T-helper 1 cell (primary cell): ENCODE measurements at places on chromosomes 2 and 18.
A peak's percentile ranks its signal among the peaks of the same experiment; 100 is the strongest.

DNA sequence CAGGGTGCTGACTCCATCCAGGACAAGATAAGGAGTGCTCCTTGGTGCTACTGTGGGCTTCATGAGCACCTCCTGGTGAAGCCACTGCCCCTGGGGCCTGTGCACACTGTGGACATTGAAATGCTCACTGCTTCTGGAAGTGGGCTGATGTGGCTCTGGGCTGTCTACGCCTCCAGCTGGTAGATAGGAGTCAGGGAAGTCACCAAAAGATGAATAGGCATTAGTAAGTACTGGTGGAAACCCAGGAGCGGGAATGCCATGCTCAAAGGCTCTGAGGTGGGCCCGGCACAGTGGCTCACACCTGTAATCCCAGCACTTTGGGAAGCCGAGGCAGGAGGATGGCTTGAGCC lies 79.2 kb upstream of the MSH2 start:
- no peak for DNase-seq

- DNase-seq, result peak; percentile 76
These were observed 172 bp downstream of the PRKD3 start for GRCh38 chr2:37324536-37324785.

DNA sequence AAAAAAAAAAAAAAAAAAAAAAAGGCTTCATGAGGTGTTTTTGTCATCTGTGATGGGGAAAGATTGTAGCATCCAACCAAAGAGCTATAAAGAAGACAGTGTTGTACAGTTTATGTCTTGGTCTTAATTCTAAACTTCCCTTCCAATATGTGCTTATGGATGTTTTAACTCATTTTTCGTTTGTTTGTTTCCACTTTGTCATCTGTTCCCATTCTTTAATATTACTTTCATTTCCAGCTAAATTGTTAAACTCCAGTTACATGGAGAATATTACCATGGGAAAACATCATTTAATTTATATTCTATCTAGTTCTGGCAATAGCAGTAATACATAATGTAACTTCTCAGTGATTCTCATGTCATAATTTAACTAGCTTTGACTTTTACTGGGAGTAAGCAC lies 344.1 kb upstream of the NRP2 start:
- DNase-seq, result no peak

DNA sequence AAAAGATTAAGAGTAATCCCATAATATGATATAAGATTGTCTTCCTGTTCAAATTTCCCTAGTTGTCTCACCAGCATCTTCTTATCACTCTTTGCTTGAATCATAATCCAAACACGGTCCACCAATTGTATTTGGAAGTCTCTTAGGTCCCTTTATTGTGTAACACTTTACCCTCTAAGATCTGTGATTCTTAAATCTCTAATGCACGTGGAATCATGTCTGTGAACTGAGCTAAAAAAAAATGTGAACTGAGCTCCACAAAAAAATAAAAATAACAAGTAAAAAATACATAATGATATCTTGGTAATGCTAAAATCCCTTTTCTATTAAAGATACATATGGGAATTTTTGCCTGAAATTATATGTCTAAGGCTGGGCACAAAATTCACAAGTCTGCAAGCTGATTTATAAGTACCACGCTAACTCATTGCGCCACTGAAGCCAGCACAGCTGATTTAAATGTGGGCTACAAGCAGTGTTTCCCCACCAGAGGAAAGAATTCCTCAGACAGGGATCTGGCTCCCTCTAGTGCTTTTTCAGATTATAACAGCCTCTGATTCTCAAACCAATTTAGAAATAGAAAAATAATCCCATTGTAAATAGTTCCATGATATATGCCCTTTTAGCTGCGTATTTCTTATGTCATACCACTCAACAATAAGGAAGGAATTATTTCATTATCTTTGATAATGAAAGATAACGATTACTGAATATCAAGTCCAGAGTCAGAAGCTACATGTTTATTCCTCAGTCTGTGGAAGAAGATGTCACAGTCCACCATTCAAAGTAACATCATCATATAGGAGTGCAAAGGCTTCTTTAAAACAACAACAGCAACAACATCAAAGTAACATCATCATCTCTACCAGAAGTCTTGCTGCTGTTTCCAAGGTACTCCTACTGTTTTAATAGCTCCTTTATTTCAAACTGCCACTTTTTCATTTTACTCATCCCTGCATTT lies 22.9 kb downstream of the RBM43 start:
- no peak for DNase-seq

DNA sequence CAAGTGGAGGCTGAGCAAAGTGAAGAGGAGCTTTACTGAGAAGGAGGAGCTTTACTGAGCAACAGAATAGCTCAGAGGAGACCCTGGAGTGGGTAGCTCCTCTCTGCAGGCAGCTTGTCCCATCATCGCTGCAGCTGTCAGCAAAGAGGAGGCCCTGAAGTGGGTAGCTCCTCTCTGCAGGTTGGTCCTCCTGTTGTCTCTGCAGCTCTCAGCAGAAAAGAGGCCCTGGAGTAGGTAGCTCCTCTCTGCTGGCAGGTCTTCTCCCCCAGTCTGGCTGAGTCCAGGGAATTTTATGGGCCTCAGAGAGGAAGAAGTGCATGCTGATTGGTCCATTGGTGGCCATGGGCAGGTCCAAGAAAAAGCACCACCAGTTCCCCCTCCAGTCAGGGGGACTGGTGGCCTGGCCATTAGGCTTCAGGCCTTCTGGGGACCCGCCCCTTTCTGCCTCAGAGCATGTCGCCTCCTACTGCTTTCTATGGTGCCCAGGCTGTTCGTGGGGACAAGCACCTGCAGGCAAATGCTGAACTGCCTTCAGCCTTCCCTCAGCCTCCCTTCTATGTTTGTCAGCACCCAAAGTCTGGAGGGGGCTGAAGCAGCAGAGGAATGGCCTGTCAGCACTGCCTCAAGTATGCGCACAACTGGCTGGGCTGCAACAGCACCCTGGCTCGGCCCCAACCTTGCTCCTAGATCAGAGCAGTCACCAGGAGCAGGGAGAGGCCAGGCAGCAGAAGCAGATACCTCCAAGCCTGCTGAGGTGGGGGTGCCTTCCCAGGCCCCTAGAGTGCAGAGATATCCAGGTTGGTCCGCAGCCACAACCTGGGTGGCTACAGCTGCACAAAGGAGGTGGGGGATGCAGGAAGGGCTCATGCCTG lies 5.9 kb downstream of the ZSCAN30 start:
- DNase-seq, result no peak

- DNase-seq, result no peak
These were observed 87.6 kb downstream of the SEMA4F start for GRCh38 chr2:74741629-74742028.

DNA sequence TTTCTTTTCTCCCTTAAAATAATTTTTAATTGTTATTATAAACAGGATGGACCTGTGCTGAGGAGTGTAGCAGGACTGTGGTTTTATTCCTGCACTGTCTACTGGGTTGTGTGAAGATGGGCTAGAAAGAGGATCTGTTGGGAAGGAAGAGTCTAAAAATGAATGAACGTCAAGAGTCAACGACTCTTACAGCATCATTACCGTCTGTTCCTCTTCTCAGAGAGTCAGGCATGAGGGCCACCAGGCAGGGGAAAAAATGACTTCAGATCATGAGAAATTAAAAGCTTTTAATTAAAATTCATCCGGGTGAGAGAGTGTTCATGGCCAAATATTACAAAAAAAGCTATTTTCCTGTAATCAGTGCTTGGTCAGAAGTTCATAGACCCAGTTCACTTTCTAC lies 32.6 kb downstream of the SRSF7 start:
- no peak for DNase-seq

GRCh38 chr2:73176205-73176880 lies 26.0 kb upstream of the NOTO start:
- no peak for DNase-seq
